Fibroblast of mammary gland (primary cell): ENCODE measurements at places on chromosomes 2 and 18.

DNA sequence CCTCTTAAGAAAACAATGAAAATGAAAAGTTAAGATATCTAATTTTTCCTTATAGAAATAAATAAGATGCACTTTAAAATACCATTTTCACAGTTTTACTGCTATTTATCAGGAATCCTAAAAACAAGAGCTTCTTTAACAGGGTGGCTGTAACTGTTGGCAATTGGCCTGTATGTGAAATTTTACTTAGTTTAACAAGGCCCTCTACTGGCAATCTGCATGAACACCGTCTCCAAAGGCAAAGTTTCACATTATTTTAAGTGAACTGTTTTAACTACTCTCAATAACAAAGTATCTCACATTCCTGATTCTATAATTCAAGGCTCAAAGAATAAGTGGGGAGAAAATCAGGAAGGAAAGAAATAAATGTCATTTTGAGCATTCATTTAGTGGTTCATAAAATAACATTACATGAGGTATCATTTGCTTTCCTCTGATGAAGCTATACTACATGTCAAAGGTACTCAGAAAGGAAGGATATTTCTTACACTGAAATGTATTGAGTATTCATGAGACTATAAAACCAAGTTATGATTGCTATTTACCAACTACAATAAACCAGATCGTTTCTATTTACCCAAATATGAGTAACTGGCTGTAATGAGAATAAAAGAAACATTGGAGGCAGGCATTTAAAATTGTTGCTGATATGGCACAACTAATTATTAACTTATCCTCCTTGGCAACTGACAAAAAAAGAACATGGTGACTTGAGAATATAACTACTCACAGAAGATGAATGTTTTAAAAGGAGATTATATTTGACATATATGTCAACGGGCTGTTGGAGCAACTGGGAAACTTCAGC is 7.0 kb downstream of the NCKAP5 start:
- DNase-seq: peak; percentile 61

DNA sequence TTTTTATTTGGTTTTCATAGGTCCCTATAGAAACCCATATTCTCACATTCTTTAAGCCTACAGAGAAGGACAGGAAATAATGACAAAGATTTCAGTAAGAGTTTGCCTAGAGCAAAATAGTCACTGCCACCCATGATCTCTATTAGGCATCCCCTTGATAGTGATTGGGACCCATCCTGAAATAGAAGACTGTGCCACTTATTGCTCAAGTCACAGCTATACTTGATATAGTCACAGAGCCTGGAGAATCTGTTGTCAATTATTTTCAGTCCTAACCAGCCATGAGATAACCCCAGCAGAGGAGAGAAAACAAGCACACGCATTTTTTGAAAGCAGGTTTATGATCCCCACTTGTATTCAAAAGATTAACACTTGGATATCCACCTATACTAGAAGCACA is 8.2 kb downstream of the ERBB4 start:
- no peak for DNase-seq

GRCh38 chr2:66890166-66890742 is 455.3 kb downstream of the MEIS1 start:
- no peak for DNase-seq

- DNase-seq: no peak
Measured at GRCh38 chr2:96762529-96763311, 2.0 kb downstream of the CNNM4 start.

DNA sequence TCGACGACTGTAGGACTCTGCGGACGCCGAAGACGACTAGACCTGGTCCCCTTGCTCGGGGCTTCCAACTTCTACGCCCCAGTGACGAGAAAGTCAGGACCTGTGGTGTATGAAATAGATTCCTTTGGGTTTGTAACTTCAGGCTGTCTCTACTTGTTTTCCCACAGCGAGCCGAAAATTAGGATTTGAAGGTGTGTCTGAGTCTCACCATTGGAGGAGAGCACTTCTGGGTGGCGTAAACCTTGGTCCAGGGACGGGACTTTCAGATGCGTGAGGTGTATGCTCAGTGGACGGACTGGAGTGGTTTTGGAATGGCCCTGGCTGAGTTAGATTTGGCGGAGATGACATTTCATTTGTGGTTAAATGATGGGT is 1.3 kb downstream of the BIRC6 start:
- peak; percentile 19 for DNase-seq

GRCh38 chr2:64582774-64583340 is 58.7 kb downstream of the AFTPH start:
- DNase-seq: no peak

- DNase-seq: peak; percentile 94
Measured at GRCh38 chr18:12278741-12279682, 24.9 kb downstream of the CIDEA start.

DNA sequence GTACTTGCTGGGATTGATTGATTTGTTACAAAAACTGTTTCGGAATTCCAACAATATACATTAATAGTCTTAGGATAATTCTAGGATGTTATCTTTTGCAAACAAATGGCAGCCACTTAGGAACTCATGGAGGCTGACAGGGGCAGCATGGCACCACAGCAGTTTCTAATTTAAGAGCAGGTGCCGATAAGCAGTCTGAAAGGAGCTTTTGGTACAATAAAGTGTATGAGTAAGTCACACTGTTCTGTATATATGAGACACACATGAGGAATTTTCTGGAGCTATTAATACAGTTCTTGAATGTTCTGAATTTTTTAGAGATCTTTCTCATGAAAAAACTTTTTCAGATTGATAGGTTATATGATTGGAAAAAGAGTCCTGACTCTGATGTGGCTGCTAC is 52.2 kb downstream of the EIF5B start:
- DNase-seq: peak; percentile 44

GRCh38 chr2:143138292-143138691 is 9.1 kb downstream of the ARHGAP15 start:
- DNase-seq: no peak

- DNase-seq: no peak
Measured at GRCh38 chr2:157990173-157990572, 111.5 kb upstream of the UPP2 start.

GRCh38 chr2:102027036-102027980 is 35.5 kb downstream of the IL1R2 start:
- peak; percentile 96 for DNase-seq
